ENCODE measurements at places on chromosomes 12 and 14.

DNA sequence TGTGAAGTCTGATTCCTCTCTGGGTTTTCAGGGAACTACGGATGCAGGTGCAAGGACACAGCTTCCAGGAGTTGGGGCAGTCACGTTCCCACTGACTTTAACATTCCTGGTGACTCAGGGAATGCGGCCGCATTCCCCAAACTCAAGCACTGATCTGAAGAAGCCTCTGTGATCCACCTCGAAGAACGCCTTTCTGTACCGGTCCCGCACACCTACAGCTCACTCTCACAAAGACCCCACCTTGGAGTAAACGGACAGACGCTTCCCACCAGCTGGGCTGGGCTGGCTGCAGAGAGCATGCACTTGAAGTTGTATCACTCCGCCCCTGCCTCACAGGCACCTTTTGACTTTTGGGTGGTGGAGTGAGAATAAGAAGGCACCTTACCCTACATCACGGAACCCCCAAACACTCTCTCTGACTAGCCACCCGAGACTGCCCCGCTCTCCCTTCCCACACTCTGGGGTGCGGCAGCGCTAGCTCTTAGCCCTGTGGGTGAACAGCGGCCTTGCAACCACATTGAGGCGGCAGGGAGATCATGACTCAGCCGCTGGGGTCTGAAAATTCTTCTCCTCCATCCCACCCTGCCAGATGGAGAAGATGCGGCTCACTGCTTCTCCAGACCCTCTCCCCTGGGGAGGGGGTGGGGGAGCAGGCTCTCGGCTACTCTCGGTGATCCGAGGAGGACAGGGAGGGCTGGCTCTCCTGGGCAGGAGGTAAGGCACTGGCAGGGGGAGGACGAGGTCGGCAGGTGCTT lies 23.7 kb upstream of the HDAC7 start:
- DNase-seq, result no peak

DNA sequence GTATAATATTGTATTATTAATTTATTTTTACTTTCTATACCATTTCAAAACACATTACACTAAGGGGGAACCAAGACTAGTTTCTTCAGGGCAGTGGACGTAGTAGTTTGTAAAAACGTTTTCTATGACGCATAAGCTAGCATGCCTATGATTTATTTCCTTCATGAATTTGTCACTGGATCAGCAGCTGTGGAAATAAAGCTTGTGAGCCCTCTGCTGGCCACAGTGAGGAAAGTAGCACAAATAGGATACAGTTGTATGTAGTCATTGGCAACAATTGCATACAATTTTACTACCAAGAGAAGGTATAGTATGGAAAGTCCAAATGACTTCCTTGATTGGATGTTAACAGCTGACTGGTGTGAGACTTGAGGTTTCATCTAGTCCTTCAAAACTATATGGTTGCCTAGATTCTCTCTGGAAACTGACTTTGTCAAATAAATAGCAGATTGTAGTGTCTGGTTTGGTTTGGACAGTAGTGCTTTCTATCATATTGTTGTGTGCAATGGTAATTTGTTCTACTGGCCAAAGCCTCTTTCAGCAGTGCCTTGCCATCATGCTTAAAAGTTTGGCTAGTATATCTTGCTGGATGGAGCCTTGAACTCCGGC lies 24.3 kb upstream of the PLEKHD1 start:
- DNase-seq, result no peak

DNA sequence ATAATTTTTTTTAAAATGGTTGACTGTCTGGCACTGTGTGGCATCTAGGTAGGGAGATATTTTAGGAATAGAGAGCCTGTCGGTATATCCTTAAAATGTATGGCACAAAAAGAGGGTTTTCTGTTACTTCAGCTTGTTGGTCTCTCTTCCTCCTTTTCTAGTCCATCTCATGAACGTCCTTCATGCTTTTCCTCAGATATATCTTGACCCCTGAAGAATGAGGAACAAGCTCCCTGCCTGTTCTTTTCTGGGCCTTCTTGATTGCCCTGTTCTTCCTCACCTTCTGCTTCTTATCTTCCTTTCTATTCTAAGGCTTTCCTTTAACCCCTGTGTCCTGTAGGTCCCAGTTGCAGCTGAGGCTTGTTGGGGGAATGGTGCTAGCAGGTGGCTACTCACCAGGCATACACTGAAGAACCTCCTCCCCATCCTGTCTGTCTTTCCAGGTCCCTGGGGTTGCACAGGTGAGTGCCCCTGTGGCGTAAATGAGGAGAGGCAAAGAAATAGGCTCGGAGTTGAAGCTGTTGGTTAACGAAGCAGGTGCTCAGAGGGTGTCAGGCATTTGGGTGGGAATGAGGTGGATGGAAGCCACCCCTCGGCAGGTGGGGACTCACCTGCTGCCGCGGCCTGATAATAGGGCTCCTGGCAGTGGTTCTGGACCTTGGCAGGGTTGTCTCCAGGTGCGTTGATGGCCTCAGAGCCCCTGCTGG lies 7.2 kb upstream of the C1R start:
- DNase-seq, result no peak

- no peak for DNase-seq
Observed at GRCh38 chr14:62125793-62126192, 363.6 kb downstream of the SNAPC1 start.

- DNase-seq, result no peak
Observed at GRCh38 chr12:75798136-75798926, 233.2 kb downstream of the PHLDA1 start.

- no peak for DNase-seq
Observed at GRCh38 chr12:4448943-4449850, 3.6 kb upstream of the FGF6 start.

DNA sequence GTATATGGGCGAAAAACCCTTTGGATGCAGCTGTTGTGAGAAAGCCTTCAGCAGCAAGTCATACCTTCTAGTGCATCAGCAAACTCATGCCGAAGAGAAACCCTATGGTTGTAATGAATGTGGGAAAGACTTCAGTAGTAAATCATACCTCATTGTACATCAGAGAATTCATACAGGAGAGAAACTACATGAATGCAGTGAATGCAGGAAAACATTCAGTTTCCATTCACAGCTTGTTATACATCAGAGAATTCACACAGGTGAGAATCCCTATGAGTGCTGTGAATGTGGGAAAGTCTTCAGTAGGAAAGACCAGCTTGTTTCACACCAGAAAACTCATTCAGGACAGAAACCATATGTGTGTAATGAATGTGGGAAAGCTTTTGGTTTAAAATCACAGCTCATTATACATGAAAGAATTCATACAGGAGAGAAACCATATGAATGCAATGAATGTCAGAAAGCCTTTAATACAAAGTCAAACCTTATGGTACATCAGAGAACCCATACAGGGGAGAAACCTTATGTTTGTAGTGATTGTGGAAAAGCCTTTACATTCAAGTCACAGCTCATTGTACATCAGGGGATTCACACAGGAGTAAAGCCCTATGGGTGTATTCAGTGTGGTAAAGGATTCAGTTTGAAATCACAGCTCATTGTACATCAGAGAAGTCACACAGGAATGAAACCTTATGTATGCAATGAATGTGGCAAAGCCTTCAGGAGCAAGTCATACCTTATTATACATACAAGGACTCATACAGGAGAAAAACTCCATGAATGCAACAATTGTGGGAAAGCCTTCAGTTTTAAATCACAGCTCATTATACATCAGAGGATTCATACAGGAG lies 21.4 kb downstream of the ZNF268 start:
- no peak for DNase-seq

GRCh38 chr12:5493018-5493417 lies 61.1 kb downstream of the NTF3 start:
- DNase-seq, result no peak

GRCh38 chr12:100851637-100852036 lies 57.1 kb downstream of the ANO4 start:
- no peak for DNase-seq

GRCh38 chr12:92297405-92297804 lies 151.8 kb upstream of the BTG1 start:
- DNase-seq, result no peak

DNA sequence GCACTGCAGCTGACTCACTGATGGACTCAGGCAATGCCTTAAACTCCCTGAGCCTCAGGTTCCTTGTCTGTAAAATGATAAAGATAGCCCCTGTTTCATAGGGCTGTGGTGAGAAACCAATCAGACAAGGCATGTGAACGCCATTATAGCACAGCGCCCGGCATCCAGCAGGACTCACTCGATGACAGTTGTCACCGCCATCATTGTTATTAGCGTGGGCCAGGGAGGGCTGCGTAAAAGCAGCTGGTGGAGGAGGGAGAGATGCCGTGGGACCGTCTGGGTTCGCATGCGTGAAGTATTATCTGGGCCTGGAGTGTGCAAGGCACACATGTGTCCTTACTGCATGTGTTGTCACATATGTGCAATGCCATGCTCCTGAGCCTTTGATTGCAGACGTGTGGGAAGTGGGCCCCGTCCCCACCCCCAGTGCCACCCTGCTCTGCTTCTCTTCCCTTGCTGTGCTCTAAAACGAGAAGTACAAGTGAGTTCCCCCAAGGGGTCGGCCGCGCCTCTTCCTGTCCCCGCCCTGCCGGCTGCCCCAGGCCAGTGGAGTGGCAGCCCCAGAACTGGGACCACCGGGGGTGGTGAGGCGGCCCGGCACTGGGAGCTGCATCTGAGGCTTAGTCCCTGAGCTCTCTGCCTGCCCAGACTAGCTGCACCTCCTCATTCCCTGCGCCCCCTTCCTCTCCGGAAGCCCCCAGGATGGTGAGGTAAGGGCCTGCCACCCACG lies at the start of gene PTPN6:
Gene PTPN6 (plus strand): TSS at position 546 of the 730 bp plus-strand sequence. CDS start 157 bp downstream, at position 703.
- no peak for DNase-seq

- no peak for DNase-seq
Observed at GRCh38 chr12:5154091-5154490, 110.4 kb downstream of the KCNA5 start.

- DNase-seq, result no peak
Observed at GRCh38 chr12:113900716-113901115, 65.4 kb downstream of the RBM19 start.

DNA sequence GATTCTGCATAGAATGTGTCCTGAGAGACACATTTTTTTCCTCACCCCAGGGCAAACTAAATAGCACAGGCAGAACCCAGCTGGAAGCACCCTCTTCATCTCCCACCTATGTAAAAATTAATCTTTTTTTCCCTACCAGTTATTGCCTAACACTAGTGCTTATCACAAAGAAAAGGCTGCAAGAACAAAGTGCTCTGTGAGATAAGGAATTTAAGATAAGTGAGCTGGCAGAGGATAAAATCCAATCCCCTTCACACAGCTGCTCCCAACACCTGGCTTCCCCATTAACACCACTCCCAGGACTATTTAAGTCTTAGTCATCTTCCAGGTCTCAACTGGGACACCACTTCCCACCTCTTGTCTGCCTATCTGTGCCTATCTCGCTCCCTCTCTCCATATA lies 75.2 kb downstream of the TTC9 start:
- no peak for DNase-seq

GRCh38 chr14:104597576-104597975 lies 7.0 kb downstream of the TMEM179 start:
- DNase-seq, result no peak

- no peak for DNase-seq
Observed at GRCh38 chr12:115598871-115599811, 678.4 kb downstream of the MED13L start.

DNA sequence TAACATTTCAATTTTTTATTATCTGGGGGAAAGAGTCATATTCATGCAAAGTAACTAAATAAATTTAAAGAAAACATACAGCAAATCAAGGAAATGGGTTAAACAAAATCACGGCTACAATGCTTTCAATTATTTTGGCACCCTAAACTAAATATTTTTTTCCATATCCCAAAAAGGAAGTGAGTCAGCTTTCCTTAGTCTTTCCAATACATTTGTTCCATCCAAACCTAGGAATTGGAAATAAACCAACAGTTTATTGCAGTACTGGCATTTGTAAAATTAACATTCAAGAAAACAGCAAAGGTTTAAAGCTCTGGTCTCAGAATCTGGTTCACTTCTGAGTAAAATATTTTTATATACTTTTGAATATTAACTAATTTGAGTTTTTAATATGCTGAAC lies 89.2 kb downstream of the BCL2L14 start:
- DNase-seq, result no peak

DNA sequence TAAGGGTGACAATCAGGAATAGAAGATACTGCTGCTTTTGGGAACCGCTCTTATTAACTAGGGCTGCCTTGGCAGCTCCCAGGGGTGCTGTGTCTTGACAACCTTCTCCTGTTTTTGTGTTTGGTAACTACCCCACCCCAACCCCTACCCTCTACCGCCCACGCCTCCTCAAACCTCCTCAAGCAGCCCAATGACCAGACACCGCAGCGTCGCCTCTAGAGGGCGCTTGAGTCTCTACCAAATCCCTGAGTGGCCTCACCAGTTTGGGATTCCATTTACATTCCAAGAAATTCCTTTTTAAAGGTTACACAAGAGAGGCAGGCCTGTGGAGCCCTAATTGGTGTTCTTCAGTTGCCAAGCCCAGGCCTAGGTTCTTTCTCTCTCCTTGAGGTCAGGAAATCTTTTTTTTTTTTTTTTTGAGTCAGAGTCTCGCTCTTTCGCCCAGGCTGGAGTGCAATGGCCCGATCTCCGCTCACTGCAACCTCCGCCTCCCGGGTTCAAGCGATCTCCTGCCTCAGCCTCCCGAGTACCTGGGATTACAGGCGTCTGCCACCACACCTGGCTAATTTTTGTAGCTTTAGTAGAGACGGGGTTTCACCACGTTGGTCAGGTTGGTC lies 72.4 kb upstream of the USP44 start:
- DNase-seq, result no peak

GRCh38 chr12:14396071-14396470 lies 30.6 kb downstream of the ATF7IP start:
- DNase-seq, result no peak

- DNase-seq, result no peak
Observed at GRCh38 chr12:49954863-49955830, 4.6 kb downstream of the AQP2 start.

- no peak for DNase-seq
Observed at GRCh38 chr14:33948145-33948868, 2.6 kb downstream of the EGLN3 start.

- no peak for DNase-seq
Observed at GRCh38 chr14:75274050-75274898, 4.4 kb upstream of the FOS start.

DNA sequence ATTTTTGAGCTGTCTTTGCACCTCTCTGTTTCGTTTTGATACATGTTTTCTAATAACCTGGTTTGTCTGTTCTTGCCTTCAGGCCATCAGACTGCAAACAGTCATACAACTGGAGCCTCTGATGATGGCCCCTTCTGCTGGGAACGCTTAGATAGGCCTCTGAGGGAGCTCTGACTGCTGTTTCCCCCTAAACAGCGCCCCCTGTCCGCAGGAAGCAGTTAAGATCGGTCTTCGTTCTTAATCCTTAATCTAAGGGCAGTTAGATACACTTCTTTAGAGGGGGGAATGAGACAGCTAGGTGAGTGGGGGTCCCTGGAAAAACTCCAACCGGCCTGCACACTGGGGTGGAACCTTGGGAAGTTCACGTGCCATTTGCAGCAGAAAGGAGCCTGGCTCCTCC lies 1338.8 kb upstream of the SEL1L start:
- DNase-seq, result no peak

DNA sequence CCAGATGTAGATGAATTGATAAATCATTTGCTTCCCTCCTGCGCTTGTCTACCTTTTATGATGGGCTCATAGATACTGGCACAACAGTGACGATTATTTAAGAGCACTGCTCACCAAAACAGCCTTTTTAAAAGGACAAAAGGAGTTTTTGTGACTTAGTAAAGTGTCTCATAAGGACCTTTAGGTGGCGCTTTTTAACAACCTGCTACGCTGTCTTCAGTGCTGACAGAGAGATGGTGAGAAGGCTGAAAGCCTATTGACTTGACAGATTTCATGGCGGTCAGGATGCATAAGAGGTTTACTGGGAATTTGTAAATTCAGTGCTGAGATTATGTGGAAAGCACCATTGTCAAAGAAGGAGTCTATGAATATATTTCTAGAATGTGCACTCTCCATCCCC lies 87.6 kb downstream of the SLC15A5 start:
- DNase-seq, result no peak

GRCh38 chr12:32265456-32265855 lies 133.9 kb upstream of the FGD4 start:
- no peak for DNase-seq

Data from stimulated activated CD8-positive, alpha-beta memory T cell treated with anti-CD3 and anti-CD28 coated beads, Interleukin-15, amount 100 ng/mL, for 24 hours (primary cell).